GM20000 (cell line): ENCODE measurements at places on chromosomes 1 and 21.

DNA sequence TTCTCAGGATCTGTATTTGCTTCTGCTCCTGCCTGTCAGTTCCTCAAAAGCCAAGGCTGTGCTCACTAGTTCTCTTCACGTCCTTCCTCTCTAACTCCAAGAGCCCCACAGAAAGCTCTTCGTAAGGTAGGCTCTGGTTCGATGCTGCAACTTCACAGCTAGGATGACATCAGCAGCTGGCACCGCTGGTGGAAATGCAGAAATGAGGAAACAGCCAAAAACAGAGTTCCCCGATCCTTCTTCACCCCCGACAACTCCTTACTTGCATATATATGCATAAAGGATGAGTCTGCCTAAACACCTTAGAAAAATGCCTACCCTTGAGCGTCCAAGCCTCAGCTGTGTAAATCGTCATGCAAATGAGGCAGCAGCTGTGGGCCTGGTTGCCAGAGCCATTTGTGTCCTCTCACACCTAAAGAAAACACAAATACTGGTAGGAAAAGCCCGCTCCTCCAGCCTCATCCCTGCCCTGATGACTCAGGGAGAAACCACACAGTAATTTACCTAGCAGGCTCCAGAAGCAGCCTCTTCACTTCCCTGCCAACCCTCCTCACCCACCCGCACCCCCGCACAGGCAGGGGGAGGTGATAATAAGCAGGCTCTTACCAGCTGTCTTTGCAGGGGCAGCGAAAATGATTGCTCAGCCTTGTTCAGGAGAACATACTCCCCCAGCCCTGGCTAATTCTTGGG is 28.2 kb downstream of the BATF3 start:
- DNase-seq = no peak

GRCh38 chr1:156894001-156894400 is 483 bp downstream of the PEAR1 start:
- no peak for DNase-seq

DNA sequence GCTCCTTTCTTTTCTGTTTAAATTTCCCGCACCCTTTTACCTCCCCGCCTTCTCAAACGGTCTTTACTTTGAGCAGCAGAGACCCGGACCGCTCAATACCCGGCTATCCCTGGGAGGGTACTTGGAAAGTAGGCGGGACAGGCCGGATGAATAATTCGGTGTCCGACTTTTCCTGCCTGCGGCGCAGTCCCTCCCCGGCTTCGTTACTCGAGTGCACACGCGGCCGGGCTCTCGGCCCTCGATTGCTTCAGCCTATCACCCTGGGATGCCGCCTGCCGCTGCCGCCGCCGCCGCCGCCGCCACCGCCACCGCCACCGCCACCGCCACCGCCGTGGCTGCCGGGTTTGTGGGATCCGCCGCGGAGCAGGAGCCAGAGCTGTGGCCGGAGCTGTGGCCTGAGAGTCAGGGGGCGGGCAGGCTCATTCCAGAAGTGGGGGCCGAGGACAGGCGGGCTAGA is 382 bp upstream of the RASAL2 start:
- peak; percentile 95 for DNase-seq

- DNase-seq = peak; percentile 59
These were observed 8.3 kb downstream of the MCOLN2 start for GRCh38 chr1:84988588-84988987.

- DNase-seq = no peak
These were observed 100.9 kb downstream of the TSEN15 start for GRCh38 chr1:184152434-184152898.

- no peak for DNase-seq
These were observed 9.3 kb upstream of the RSRP1 start for GRCh38 chr1:25256578-25256965.

- DNase-seq = no peak
These were observed 62.1 kb downstream of the LRRN2 start for GRCh38 chr1:204623365-204623893.

GRCh38 chr1:157978586-157979403 is 14.7 kb upstream of the KIRREL1 start:
- no peak for DNase-seq

- no peak for DNase-seq
These were observed 49.1 kb downstream of the ADARB1 start for GRCh38 chr21:45123440-45123839.

DNA sequence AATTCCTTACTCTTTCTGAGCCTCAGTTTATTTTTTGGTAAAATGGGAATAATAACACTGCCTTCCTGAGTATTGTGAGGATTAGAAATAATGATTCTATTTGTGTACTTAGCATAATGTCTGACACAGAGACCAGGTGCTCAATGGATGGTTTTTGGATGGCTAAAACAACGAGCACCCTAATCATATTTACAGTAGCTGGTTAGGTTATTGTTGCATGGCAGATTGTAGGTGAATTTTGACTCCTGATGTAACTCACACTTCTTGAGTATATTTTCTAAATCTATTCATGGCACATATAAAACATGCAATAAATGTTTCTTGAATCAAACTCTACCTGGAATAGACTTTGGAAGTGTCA is 11.9 kb upstream of the DUSP10 start:
- no peak for DNase-seq

DNA sequence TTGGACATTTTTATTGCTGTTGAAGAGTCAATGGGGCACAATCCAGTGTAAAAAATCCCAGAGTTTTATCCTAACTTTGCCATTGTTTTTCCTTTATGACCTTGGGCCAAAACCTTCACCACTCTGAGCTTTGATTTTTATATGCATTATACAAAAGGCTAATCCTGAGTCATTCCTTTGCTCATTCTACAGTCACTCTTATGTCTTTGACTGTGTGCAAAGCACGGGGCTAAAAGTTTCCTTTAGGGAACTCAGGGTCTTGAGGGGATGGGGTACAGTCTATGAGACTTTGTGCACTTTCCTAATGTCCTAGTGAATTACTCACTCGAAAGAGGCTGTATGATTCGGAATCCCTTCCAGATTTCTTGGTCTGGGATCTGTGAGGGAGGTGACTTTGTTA is 543.2 kb upstream of the CAMK1G start:
- no peak for DNase-seq

- no peak for DNase-seq
These were observed 1.2 kb downstream of the EFHD2 start for GRCh38 chr1:15410884-15411245.

GRCh38 chr1:230068952-230069684 is 2.1 kb downstream of the GALNT2 start:
- peak; percentile 38 for DNase-seq

DNA sequence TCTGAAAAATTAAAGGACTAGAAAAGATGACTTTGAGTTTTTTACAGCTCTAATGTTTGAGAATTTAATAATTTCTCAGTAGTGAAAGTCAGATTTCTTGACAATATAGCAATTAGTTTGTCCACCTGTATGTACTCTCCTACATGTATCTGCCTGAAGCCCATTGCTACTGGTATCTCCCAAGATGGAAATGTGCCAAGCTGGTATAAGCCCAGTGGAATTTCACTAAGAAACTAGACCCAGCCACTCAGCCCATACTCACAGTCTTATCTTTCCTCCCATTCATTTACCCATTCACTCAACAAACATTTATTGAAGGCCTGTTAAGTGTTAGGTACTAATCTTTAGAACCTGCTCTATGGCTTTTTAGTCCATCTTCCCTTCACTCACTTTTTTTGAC is 21.6 kb upstream of the TRIM45 start:
- DNase-seq = no peak

DNA sequence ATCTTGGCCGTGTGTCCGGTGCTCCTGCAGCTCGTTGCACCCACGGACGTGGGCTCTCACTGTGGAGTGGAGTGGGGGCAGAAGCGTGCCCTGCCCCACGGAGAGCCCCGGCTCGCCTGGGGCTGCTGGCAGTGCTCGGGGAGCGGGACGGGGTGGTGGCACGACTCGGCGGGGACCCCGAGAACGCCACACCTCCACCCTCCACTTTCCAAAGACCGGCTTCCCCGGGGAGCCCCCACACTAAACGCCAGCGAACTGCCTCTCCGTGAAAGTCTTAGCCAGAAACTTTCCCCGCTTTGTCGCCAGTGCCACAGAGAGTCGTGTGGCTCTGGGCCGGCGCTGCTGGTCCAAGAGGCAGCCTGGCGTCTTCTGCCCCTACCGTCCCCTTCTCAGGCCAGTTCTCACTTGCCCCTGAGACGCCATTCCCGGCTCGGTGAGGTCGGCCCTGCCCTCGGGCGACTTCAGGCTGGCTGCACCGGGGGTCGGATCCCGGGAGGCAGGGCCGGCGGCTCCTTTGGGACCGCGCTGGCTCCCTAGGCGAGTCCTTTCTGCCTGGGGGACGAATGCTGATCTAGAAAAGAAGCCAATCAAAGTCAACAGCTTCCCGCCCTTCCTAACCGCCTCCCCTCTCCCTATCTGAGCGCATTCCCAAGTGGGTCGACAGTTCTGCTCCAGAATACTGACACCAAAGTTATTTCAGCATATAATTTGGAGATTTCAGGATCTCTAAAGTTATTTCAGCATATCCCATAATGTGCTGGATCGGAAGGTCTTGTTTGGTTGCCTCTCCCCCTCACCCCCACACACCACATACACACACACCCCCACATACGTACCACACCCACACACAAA is 2.6 kb upstream of the SAMD13 start:
- DNase-seq = peak; percentile 69

GRCh38 chr1:59218521-59219236 is 78.2 kb upstream of the FGGY start:
- DNase-seq = no peak

DNA sequence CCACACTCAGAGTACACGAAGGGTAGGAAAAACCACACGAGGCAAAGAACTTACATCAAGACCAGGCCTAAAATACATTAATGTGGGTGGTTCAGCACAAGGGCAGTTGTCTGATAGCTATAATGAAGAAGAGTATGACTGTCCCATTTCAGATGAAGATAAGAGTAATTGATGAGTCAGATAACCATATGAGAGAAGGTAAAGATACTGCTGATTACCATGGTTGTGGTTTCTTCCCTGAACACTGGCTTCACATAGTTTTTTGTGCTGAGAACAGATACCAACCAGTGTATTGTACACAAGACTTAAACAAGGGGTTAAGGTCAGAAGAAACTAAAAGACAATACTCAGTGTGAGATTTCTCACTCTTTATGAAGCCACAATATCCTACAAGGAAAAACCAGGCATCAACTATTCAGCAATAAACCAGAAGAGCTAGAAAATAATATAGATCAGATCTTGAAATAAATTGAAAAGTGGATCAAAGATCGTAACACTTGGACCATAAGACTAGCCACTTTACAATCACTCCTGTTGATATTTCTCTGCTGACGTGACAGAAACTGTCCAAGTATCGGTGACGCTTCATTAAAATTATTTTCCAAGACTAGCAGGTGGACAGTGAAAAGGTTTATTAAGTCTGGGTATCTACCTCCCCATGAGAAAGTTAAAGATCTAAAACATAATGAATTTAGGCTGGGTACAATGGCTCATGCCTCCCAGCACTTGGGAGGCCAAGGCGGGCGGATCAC is 28.6 kb downstream of the PUM1 start:
- DNase-seq = no peak

DNA sequence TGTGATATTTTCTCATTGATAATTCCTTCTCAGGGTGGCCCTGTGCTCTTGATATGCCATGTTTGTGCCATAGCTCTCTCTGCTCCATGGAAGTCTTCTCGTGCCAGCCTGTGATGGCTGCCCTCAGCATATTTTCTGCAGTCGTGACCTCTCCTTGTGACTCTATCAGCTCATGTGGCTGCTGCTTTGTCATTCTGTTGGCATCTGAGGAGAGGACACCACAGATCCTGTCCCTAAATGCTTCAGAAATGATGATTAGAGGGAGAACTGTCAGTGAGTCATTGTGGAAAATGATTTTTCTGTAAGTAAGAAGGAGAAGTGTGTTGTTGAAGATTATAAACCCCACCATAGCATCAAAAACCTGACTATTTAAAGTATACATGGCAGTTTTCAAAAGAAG is 286.0 kb downstream of the ADGRL2 start:
- no peak for DNase-seq

DNA sequence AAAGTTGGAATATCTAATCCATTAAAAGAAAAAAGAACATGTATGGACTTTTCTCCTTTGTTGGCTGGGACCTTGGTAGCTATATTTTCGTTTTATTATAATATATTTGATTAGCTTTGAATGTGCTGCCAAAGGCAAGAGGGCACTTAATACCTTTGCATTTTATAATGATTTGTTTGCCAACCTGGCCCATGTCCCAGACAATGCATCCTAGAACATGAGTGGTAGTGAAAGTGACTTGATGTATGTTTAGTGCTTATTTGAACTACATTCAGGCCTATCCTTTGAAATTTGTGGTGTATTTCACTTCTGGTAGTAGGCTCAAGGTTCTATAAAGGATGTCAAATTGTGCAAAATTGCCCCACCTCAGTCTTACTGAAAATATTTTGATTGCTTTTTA is 25.9 kb downstream of the CACHD1 start:
- no peak for DNase-seq

GRCh38 chr1:232968965-232969364 is 18.6 kb downstream of the NTPCR start:
- no peak for DNase-seq

DNA sequence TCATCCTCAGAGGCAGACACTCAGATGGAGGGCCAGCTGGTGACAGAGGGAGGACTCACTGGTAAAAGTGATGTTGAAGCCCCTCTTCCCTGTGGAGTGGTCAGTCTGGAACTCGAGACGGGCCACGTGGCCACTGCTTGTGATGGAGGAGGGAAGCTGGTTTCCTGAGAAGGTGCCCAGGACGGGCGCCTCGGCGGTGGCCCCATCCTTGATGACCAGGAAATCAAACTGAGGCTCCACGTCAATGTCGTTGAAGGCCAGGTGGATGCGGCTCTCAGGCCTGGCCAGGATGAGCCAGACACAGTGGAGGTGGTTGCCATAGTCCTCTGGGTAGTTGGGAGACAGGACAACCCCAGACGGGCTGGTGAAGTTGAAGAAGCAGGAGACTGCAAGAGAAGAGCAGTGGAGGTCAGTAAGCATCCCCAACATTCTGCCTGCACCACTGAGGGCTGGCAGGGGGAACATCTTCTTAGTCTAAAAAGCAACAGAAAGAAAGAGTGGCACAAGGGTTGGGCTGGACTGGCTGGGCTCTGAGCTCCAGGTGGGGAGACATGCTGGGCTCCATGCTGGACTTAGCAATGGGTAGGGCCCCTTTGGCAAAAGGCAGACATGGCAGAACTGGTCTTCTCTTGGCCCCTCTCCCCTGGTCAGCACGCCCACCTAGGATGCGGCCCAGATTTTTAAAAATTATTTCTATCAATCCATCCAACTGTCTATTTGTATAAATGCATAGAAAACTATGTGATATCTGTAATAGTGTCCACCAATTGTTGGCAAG is 120.5 kb upstream of the HMGB4 start:
- no peak for DNase-seq

GRCh38 chr1:89555550-89555949 is 30.9 kb downstream of the LRRC8B start:
- DNase-seq = no peak

GRCh38 chr21:42341776-42342542 is 8.8 kb downstream of the TFF2 start:
- no peak for DNase-seq

- DNase-seq = no peak
These were observed 46.3 kb upstream of the TNFSF18 start for GRCh38 chr1:173097001-173097400.

GRCh38 chr1:240285540-240285939 is 193.9 kb downstream of the FMN2 start:
- DNase-seq = no peak
